MCF 10A (cell line): ENCODE measurements at places on chromosomes 16 and 17. TPM values are rescaled to one million over a fixed set of nuclear protein-coding genes. Genes with fewer than 3 reads are reported as not detected.

The RNPS1 gene
- total RNA-seq: 245 and 247 TPM in 2 replicates

The CNTNAP4 gene
- total RNA-seq: not detected in 2 replicates

- DNase-seq: no peak
These were observed 2.1 kb upstream of the DNASE1L2 start for GRCh38 chr16:2233872-2234812.

- DNase-seq: no peak
These were observed 5.0 kb upstream of the CACNG5 start for GRCh38 chr17:66829883-66830282.

The TBC1D3K gene
- total RNA-seq: not detected in 2 replicates

The BCL6B gene
- total RNA-seq: not detected in 2 replicates

DNA sequence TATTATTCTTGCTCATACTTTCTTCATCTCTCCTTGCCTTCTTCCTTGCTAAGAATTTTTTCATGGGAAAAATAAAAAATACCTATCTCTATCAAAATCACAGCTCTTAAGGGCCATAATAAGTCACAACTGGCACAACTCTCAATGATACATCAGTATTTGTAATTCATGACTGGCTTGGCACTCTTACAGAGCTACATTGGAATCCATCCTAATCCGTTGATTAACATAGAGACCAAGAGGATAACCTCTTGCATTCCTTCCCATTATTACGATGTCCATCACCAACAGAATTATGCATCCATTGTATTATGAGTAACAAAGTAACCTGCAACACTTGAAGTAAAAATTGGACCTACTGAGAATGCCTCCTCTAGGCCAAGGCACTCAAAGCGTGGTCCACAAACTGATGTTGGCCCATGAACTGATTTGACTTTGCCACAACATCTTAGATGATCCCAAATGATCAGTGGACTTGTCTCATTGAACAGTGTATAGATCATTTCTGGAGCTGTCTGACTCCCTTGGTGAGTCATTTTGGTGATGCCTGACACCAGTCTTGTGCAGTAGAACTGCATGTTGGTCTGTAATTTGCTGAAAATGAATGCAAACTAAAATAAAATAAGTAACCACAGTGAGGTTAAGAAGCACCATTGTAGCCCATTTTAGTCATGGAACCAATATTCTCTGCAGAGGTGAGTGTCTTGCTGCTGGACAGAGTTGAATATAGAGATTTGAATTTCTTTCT lies 163.2 kb downstream of the AXIN2 start:
- no peak for DNase-seq

- DNase-seq: no peak
These were observed 16.0 kb downstream of the SPNS3 start for GRCh38 chr17:4449736-4450135.

DNA sequence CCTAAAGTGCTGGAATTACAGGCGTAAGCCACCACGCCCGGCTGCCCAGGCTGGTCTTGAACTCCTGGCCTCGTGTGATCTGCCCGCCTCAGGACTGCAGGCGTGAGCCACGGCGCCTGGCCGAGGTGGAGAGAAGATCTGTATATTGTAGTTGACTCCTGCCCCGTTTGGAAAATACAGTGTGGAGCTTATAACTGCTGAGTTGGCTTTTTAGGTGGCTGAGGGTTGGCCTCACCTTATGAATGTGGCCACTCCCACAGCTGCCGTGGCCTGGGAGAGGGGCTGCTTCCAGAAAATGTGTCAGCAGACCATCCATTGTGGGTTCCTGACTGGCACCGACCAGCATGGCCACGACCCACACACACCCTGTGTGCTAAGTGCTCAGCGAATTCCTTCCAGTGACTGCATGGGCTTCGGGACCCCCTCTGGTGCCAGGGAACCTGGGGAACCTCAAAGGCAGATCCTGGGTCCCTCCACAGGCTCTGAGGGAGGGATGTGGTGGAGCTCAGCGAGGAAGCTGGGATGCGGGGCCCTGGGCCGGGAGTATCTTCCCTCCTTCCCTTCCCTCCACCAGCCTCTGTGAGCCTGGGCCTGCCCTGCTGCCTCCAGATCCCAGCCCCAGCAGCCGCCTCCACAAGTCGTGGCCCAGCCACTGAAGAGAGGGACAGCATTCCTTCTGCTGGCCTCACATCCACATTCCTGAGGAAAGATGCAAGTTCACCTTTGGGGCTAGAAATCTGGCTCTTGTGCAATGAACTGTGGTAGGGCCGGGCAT lies 10.9 kb upstream of the RAB11FIP3 start:
- DNase-seq: no peak

DNA sequence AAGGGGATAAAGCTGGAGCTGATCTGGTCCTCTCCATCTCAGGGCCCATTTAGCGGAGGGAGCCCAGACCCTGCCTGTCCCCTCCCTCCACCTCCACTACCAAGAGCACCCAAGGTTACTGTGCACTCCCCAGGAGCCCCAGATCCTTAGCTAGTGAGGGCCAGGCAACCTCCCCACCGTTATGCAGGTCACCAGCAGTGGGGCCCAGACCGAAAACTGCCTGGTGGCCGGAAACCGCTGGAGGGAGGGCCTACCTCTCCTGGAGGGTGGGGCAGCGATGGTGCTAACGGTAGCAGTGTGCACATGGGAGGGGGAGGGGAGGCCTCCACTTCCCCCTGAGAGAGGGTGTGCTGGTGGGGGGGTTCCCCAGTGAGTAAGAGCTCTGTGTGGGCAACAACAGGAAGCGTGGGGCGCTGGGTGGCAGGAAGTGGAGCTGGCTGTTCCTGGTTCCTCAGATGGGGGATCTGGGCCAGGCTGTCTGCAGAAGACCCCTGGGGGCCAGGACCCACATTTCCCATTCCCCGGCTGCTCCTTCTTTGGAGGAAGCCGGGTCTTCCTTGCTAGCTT lies 4.4 kb downstream of the FMNL1 start:
- DNase-seq: no peak

The DOK4 gene
- total RNA-seq: 6.4 and 7.5 TPM in 2 replicates

GRCh38 chr17:42284024-42284369 lies 4.3 kb upstream of the STAT5A start:
- no peak for DNase-seq

DNA sequence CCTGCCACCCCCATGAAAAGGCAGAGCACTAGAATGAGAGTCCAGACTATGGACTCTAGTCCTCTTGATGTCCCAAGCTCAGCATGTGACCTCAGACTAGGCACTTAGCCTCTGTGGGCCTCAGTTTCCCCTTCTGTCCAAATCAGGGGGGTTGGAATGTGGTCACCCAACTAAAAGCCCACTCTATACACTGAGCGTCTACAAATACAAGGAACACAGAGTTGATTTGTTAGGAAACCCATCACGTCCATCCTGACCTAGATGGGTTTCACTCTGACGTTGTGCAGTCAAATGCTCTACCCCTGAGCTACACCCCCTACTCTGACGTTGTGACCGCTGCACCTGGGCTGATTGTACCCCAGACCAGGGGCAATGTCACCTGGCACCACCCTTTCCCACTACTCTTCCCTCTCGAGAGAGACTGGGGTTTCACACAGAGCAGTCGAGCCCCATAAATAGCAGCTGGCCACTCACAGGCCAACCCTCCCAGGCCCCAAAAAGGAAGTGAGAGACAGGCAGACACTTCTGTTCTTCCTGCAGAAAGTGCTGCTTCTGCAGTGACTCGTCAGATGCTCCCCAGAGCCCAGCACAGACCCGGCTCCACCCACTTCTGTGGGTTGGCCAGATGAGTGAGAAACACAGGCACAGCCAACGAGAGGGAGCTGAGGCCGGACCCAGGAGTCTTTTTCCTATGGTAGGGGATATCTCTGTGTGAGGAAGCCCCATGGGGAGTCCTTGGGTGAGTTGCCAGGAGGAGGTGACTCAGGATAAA lies 16.1 kb upstream of the TNFRSF13B start:
- peak; percentile 75 for DNase-seq
